ENCODE measurements at places on chromosomes 2 and 18.

DNA sequence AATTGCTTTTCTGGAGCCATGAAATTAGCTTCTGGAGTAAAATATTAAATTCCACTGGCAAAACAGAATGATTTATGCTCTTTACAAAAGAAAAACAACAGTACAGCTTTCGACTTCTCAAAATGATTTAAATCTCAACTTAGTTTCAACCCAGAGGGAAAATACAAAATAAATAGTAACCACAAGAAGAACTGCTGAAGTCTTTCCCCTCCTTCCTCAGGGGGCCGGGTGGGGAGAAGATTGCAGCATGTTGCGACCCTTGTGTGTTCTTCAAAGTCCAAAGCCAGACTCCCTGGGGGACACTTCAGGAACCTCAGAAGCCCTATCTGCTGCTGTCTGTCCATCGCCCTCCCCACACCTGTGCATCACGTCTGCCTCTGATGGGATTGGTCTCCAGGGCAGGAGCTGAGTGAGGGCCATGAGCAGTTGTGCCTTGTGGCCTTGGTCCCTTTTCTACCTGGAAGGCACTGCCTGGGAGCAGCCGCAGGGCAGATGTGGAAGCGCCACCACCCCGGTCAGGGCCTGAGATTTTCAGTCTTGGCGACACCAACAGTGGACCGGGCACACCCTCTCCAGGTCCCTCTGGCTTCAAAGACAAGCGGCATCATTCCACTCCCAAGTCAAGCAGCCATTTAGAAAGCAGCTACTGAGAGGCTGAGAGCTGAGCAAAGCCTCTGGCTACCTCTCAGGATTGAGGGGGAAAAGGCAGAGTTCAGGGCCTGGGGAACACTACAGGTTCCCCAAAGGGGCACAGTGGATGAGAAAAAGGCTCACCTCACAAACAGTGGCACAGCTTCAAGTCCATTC, 210.1 kb upstream of the RAB6C start:
- no peak for DNase-seq

DNA sequence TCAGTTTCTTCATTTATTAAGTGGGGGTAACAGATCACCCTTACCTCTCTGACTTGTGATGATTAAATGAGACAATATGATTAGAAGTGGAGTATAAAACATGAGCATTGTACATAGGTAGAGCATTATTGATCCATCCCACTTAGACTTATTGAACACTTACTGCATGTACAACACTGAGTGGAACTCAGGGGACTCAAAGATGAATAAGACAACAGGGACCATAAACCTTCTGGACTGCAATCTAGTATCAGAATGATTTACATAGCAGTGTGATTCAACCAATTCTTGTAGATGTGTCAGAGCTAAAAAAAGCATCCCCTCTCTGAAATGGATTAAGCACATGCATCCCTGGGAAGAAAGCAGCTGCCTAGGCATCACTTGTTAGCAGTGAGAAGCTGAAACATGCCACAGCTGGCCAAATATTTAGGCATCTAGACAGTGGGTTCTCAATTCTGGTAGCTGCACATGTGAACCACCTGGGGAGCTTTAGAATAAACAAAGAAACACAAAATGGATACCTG, 111.5 kb downstream of the CYRIA start:
- no peak for DNase-seq

DNA sequence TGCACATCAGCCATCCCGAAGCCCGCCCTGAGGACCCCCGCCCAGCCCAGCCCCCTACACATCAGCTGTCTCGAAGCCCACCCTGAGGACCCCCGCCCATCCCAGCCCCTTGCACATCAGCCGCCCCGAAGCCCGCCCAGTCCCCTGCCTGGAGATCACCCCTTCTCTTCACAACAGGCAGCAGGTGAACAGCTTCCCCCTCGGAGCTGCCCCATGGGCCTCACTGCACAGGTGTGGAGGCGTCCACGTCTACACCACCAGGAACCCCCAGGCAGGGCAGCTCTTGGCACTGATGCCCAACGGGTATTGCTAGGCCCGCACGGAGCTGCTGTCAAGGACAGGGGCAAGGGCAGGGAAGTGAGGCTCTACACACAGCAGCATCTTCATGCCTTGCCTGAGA, 137.6 kb downstream of the HDAC4 start:
- DNase-seq, result no peak

DNA sequence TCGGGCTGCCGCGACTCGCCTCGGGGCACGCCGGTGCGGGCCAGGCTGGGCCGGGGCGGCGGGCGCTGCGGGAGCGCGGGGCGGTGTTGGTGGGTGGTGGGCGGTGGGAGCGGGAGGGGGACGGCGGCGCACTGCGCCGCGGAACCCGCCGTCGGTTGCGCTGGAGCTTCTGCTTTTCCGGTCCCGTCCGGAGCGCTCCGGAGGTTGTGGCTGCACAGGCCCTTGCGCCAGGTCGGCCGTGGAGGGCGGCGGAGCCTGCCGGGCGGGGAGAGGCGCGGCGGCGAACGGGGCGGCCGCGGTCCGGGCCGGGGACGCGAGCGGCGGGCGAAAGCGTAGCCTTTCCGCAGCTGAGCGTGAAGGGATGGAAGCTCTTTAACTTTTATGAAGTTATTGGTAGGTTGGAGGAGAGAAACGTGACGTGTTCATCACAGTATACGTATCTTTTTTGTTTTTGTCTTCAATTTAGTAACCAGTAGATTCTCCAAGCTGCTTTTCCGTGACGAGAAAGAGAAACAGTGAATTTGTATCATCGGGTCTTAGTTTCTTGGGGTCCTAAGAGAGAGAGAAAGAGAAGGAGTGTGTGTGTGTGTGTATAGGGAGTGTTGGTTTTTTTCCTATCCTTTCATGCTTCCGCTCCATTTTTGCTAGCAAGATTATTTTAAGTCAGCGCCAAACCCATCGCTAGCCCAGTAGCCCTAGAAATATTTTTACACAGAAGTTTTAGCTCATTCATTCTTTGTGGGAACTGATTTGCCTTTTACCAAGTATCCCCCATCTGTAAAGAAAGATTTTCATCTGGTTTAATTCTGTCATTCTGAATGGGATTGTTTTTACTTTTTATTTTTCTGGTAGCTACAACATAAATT, 535 bp downstream of the ATG4B start:
- DNase-seq, result peak; percentile 52
